ENCODE measurements at places on chromosomes 2 and 18. TPM values are rescaled to one million over a fixed set of nuclear protein-coding genes. Genes with fewer than 3 reads are reported as not detected.
A peak's percentile ranks its signal among the peaks of the same experiment; 100 is the strongest.

Gene STEAP3
- polyA plus RNA-seq, result 7.5 TPM

Gene KIF1A
- polyA plus RNA-seq, result 169 TPM

Gene RNF125
- polyA plus RNA-seq, result 10.9 TPM

Gene DPP10
- 2.8 TPM for polyA plus RNA-seq

Gene KHK
- polyA plus RNA-seq, result 8.4 TPM

Gene HMSD
- polyA plus RNA-seq, result 25.1 TPM

DNA sequence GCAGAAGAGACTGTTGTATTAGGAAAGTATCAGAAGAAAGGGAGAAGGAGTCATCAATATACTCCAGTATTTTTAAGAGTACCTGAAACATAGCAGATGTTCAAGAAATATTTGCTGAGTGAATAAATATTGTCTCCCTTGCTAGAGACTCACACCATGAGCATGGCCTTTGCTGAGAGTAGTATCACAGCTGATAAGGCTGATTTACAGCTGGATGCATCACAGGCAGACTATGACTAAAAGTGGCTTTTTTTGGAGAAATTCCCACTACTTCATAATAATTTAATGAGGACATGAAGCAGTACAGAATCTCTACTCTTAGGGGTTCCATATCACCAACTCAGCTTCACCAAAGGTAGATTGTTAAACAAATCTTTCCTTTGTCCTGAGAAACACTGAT, 373.3 kb downstream of the RBM43 start:
- no peak for DNase-seq

- no peak for DNase-seq
These were observed 13.3 kb upstream of the RPL31 start for GRCh38 chr2:100988630-100989417.

GRCh38 chr18:5630057-5630899, 86.5 kb upstream of the EPB41L3 start:
- DNase-seq, result peak; percentile 91

DNA sequence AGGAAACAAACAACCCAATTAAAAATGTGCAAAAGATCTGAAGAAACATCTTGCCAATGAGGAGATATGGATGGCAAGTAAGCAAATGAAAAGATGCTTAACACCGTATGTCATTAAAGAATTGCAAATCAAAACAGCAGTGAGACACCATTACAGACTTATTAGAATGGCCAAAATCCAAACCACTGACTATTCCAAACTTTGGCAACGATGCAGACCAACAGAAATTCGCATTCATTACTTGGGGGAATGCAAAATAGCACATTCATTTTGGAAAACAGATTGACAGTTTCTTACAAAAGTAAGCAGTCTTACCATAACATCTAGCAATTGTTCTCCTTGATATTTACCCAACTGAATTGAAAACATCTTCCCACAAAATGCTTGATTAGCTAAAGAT, 1118.7 kb downstream of the SUCLG1 start:
- DNase-seq, result no peak

DNA sequence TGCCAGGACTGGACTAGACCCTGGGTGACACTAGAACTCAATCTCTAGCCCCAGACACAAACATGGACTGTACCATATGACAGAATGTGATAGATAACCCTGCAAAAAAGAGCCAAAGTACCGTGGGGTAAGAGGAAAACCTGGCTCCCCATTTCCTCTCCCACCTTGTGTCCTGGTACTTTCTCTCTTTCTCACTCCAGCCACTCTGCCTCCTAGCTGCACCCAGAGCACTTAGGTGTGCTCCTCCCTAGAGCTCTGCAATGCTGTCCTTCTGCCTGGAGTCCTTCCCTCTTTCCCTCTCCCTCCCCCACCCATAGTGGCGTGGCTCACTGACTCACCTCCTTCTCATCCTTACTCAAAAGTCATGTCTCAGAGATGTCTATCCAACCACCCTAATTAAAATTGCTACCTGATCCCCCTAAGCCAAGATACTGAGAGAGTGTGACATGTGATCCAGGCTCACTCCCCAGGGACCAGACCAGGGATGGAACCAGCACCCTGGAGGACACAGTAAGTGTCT, 171.3 kb downstream of the LOXHD1 start:
- DNase-seq, result no peak

DNA sequence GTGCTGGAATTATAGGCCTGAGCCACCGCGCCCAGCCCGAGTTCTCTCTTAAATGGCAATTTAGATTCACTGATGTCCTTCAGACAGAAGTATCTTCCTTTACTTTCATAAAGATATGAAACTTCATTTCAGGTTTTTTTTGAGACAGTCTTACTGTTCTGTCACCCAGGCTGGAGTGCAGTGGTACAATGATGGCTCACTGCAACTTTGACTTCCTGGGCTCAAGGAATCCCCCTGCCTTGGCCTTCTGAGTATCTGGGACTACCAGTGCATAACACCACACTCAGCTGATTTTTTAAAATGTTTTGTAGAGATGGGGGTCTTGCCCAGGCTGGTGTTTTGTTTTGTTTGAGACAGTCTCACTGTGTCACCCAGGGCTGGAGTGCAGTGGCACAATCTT, 13.2 kb downstream of the ITGB1BP1 start:
- DNase-seq, result no peak

DNA sequence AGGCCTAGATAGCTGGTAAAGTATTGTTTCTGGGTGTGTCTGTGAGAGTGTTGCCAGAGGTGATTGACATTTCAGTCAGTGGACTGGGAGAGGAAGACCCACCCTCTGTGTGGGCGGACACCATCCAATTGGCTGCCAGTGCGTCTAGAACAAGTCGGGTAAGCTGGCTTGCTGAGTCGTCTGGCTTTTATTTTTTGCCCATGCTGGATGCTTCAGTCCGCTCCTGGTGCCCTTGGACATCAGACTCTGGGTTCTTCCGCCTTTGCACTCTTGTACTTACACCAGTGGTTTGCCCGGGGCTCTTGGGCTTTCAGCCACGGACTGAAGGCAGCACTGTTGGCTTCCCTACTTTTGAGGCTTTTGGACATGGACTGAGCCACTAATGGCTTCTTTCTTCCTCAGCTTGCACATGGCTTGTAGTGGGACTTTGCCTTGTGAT, 24.3 kb downstream of the DIS3L2 start:
- DNase-seq, result peak; percentile 73
